Retina (tissue), 1 donor: ENCODE measurements at places on chromosomes 6 and 20.
A peak's percentile ranks its signal among the peaks of the same experiment; 100 is the strongest.

DNA sequence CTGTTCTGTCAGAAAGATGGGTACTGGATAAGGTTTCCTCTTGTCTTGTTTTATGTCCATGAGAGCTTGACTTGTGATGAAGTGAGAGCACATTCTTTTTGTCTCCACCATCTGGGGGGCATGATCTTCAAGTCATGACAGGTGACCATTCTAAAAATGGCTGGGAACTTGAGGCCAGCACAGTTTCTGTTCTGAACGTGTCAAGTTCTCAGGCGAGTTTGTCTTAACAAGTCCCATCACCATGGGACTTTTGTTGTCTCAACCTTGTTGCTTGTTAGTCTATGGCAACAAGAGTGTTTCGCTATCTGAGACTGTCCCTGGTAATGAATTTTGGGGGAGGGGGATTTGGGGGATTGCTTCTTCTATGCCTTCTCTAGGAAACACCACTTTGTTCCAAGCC lies 25.6 kb upstream of the ENPP4 start:
- DNase-seq, result no peak

DNA sequence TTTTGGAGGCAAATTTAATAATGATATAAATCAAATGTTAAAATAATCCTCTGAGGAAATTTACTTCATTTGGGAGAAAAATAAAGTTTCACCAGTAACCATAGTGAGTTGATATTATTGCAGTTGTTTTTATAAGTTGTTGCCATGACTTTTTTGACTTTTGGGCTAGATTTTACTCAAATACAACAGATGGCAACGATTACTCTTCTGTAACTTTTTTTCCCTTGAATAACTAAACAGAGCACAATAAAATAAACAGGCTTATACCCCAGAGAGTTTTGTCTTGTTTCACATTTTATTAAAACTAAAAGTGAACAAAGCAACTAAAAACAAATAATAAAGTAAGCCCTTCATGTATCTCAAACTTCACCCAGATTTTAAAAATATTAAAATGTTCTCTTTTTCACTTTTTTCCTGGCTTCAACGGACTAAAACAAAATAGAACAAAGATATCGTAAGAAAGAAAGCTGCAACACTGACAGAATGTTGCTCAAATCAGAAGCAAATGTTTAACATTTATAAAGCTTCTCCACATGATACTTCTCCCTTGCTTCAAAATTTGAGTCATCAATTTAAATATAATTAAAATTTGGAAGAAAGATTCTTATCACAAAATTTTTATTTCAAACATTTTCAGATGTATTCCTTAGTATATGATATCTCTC lies 42.5 kb upstream of the BMP5 start:
- DNase-seq, result no peak

DNA sequence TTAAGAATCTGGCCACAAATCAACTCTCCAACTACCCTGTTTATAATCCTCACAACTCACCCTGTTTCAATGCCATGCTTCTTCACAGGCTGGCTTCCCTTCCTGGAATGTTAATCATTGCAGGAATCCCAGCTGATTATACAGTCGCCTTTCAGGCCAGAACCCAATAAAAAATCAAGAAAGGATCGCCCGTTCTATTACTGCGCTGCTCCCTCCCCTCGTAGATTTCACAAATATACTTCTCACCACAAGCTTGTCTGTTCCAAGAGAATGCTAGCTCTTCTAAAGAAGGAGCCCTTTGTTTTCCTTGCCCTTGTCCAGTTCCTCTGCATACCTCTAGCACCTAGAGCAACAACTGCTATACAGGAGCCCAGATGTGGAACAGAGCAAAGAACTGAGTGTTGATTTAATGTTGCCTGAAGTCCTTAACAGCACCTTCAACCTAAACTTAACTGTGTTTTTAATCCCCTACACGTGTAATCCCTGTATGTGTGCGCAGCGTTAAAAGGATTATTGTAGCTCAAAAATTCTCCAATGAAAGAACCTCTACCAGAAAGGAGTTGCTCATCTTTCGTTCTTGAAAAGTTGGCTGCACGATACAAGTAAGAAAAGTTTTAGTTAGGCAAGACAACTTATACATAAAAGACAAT lies 988 bp downstream of the ECHDC1 start:
- no peak for DNase-seq

DNA sequence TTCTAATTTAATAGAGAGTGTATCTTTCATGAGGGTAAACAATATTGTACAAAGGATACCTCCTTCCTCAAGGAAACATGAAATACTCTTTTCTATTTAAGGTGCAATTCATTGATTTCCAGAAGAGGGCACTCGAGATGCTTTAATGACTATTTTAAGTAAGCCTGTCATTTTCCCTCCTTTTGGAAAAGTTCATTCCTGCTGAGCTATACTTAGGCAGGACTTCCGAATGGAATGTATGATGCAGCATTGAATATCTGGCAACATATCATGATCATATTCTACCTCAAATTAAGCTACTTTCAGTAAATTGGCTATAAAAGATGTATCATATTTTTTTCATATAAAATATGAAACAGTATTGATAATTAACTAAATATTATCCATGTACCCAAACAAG lies 5.0 kb downstream of the DST start:
- peak; percentile 11 for DNase-seq

- DNase-seq, result no peak
These were observed 19.2 kb downstream of the METTL24 start for GRCh38 chr6:110338820-110339470.

DNA sequence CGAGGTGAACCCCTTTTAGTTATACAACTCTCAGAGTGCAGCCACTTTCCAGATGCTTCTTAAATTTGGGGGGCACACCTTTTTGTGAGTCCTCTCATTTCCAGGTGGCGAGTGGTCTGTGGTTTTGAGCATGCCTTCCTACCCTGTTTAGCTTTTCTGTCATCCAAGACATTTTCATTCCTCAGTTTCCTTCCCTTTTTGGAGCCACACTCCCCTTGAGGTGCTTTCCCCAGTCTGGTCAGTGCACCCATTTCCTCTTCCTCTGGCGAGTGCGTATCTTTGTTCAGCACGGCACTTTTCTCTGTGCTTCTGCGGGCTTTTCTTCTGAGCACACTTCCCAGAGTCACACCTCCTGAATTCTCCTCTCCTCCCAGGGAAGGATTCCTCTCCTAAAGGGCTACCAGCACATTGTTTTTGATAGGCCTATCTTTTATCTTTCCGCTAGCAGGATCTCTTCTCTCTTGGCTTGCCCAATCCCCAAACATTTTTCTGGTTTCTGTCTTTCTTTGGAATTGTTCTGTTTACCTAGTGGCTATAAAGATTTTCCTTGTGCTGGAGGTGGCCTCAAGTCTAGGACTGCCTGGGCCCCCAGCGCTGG lies 1.4 kb downstream of the PHF20 start:
- DNase-seq, result no peak

DNA sequence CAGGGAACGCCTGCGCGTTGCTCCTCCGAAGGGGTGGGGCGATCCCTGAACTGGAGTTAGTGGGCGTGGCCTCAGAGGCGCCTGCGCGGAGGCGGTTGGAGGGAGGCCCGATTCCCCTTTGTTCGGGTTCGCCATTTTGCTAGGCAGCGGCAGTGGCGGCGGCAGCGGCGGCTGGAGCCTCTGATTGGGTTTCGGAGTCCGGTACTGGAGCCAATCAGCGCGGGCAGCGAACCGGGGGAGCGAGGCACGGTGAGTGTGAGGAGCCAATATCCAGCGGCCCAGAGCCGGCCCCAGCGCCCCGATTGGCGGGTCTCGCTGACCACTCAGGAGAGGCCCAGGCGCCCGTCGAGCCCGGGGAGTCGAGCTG lies at the start of gene NFYA:
Gene NFYA (plus strand): TSS at position 139 of the 367 bp plus-strand sequence. CDS start 6,116 bp downstream, outside the sequence.
- DNase-seq, result no peak
